Non-pigmented ciliary epithelial cell (primary cell): ENCODE measurements at places on chromosomes 13 and 19.

GRCh38 chr13:45873491-45874325, 22.2 kb upstream of the SIAH3 start:
- DNase-seq, result peak; percentile 6

DNA sequence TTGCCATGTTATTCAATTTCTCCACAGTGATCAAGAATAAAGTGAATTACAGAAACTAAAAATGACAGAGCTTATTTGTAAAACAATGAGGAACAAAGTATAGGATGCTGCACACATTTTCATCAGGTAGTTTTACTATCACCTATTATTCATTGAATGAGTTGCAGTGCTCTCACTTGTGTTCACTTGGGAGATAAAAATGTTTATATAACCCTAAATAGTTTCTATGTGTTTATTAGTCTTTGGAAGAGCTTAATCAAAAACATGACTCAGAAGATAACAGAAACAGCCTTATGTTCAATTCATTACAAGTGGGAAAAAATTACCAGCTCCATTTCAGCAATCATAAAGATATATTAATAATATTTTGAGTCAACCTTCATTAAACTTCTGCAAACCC, 796.2 kb downstream of the SLITRK1 start:
- no peak for DNase-seq

- DNase-seq, result no peak
Measured at GRCh38 chr19:15128162-15128770, 21.1 kb downstream of the SYDE1 start.

DNA sequence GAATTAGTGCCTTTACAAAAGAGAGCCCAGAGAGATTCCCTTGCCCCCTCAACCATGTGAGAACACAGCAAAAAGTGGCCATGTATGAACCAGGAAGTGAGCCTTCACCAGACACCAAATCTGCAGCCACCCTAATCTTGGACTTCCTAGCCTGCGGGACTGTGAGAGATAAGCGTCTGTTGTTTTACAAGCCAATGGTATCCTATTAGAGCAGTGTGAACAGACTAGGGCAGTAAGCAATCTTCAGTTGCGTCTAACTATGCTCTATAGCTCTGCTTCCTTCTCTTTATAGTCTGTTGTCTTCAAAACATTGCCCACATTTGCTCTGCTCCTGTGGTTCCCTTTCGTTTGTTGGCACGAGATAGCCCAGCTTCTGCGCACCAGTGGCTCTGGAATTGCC, 109.5 kb upstream of the FNDC3A start:
- DNase-seq, result no peak

DNA sequence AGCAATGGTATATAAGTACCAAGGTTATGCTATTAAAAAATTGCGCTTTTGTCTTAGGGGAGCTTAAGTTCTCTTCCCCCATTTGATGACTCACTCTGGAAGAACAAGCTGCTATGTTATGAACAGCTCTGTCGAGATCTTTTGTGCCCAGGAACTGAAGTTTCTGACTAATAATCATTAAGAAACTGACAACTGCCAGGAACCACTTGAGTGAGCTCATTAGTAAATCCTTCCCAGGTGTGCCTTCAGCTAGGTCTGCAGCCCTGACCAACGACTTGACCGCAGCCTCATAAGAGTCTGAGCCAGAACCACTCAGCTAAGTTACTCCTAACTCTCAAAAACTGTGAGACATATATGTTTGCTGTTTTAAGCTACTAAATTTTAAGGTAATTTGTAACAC, 147.8 kb downstream of the SLITRK6 start:
- DNase-seq, result no peak

DNA sequence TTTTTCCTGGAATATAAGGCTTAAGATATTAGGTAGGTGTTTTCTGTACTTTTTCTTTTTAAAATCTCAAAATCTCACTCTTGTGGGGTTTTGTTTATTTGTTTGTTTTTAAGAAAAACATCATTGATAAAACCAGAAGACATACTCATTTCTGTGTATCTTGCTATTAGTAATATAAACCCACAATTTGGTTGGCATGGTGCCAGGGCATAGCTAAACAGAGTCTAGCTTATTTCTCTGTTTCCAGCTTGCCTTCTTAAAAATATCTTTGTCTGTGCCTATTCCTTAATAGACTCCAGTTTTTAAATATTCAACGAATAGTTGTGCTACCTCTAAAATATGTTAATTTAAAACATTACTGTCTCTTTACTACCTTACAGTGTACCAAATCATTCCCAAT, 1121.9 kb upstream of the PCDH20 start:
- no peak for DNase-seq

DNA sequence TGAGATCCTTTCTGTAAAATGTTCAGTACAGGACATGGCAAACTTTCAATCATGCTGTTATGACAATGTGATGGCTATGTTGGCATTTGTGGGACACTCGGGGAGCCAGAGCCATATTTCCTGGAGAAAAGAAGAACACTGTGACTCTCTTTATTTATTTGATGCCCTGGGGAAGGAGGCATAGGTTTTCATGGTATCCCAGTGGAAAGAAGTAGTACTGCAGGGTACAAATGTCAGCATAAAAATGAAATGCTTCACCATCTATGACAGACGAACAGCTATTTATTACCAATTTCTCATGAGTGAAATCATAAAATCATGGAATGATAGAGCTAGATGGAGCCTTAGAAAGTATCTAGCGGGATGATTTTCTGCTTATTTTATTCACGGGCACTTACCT, 217.1 kb downstream of the COL4A1 start:
- no peak for DNase-seq

DNA sequence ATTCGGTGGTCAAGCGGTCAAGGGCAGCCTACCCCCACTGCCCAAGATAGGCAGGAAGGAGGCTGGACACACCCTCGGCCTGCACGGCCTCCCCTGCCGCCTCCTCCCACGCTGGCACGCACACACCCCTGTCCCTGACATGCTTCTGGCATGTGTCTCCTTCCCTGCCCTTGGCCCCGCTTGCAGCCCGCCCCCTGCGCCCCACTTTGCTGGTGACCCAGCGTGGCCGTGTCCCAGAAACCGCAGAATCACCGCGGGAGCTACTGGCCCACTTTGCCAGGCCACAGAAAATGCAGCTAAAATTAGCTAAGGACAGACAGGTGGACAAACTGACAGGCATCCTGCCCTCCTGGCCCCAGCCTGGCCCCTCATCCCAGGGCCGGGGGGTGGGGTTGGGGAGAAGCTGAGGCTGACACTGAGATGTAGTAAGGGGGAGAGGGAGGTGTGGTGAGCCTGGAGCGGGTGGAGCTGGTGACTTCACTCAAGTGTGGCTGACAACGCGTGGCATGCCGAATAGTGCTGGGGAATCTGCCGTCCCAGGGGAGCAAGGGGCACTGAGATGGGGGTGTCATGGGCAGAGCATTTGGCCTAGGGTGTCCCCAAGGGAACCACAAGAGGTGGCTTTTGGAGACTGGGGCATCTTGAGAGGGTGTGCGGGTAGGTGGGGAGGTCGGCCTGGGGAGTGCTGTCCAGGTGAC, 2.4 kb downstream of the SHANK1 start:
- DNase-seq, result no peak

GRCh38 chr19:34232566-34233481, 21.5 kb upstream of the GARRE1 start:
- DNase-seq, result peak; percentile 89

GRCh38 chr19:4552525-4552819, 7.0 kb downstream of the SEMA6B start:
- no peak for DNase-seq

DNA sequence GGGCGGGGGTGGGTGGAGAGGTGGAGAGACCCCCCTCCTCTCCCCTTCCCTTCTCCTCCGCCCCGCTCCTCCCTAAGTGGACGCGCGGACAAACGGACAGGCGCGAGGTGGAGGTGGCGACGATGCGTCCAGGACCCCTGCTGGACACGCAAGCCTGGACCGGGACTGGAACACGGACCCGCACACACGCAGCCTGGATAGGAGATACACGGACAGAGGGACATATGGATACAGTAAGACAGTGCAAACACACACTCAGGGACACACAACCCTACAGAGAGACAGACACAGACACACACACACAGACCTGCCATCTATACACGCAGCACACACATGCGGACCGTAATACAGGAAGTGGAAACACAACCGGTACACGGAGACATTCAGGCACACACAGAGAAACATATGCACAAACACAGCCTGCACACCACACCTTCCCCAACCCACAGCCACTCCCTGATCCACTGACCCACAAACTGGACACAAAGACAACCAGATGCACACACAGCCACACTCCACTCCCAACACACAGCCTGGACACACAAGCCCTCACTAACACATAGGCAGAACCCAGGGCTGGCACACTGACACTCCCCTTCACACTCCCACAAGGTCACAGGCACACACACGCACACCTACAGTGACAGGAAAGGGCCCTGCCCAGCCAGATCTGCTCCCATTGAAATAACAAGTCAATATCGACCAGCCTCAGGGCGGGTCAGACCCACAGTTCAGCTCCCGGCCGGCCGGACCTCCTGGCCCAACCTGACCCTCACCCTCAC, 696 bp upstream of the ERFL start:
- DNase-seq, result no peak

DNA sequence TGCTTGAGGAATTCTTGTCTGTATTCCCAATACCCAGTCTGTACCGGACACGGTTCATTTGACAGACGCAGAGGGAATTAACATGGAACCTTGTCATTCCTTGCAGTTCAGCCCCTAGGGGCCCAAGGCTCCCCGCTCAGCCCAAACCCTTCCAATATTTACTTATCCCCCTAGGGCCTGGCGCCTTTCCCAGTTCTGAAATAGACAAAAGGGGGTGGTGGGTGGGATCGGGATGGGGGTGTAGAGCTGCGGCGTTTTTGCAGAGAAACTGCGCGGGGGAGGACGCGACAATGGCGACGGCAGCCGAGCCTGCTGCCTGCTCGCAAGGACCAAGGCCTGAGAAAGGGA, 583 bp downstream of the AKAP8L start:
- DNase-seq, result no peak

DNA sequence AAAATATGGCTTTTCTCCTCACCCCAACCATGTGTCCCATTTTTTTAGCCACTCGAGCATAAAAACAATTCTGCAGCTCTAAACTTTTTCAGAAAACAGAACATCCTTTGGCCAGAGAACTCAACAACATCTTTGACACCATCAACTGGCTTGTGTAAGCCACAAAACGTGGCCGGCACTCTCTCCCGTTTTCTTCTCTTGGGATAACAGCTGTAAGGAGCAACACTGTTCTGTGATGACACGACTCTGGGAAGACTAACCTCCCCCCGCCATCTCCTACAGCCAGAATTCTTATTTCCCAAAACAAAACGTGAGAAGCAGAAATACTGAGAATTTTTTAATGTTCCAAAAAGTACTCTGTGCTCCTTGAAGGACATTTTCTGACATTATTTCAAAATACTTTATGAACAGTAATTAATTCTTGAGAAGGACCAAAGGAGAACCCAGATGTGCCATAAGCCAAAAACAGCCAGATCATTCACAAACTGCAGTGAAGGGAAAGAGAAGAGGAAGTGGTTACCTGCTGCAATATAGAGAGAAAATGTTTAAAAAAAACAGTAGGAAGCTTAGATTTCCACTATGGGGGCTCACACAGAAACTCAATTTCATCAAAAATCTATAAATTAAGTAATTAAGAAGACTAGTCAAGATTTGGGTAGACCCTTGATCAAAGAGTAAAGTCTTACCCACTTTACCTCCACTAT, 25.8 kb downstream of the COL4A1 start:
- DNase-seq, result no peak

DNA sequence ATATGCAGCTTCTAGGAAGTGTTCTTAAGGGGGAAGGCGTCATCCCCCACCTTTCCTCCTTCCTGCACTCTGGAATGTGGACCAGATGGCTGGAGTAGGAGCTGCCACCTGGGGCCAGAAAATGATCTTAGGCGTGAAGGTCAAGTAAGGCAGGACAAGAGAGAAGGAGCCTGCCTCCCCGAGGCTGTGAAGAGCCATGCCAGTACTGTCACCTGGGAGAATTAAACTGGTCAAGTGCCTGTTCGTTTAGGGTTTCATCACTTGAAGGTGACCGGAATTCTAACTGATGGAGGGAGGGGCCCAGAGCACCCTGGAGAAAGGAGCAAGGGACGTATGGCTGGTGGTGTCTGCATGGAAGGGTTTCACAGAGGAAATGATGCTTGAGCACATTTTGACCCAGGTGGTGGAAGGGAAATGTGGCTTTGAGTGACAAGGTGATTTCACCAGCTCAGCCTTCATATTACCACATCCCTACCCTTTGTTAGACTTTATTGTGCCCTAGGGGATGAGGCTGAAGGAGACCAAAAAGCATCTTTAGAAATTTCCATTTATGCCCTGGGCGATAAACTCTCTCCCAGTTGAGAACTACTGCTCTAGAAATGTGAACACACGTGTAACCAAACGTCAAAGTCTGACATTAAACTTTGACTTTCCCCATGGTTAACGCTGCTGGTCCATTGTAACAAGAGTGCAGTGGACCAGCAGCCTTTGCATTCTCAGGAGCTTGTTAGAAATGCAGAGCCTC, 37.5 kb downstream of the PPP2R1A start:
- DNase-seq, result no peak
